ENCODE measurements at places on chromosomes 5 and 9.

DNA sequence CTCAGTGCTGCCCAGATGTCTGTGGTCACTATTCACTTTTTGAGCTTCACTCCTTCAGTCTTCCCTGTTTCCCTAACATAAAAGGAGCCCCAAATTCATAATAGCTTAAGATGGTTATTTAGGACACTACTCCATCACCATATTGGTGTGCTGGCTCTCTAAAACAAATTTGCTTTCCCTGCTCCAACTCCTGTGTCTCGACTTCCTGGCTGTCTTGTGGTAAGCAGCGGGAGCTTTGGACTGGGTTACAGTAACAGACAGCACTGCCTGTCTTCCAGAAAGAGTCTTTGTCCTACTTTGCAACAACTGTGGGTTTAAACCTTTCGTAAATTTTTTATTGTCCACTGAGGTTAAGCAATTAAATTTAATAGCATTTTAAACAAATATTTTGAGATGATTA lies 389.4 kb downstream of the CDH9 start:
- DNase-seq, result no peak

GRCh38 chr9:108377382-108377781 lies 478.4 kb downstream of the ACTL7B start:
- no peak for DNase-seq

DNA sequence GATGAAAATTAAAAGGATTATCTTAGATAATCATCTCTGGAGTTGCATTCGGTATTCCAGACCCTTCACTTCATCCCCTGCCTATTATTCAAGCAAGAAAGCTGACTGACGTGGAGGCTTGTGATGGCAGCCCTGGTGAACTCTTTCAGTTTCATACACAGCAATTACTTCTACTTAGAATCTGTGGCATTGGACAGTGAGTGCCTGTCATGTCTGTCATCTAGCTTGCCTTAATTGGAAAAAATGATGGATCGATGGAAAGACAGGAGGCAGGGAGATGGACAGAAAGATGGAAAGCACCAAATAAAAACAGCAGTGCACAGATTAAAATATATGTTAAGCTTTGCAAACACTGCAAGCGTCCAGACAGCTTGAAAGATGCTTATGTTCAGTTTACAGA lies 1371.0 kb upstream of the CDH6 start:
- no peak for DNase-seq

DNA sequence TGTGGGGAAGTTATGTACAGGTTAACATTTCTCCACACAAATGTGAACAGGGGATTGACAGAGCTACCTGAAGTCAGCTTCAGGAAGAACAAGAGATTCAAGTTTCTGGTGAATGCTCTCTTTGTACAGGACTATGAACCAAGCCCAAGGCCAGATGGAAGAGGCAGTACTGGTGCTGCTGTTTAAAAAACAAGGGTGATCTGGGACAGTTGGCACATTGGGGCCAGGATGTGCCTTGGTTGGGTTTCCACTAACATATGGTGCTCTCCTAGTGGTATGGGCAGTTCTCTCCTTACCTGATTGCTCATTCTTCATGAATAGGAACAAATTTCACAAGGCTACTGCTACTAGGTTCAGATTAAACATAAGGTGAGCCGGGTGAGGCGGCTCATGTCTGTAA lies 40.0 kb downstream of the MTMR12 start:
- no peak for DNase-seq

- DNase-seq, result no peak
These were observed 41.5 kb downstream of the FBXO4 start for GRCh38 chr5:41966401-41967105.

DNA sequence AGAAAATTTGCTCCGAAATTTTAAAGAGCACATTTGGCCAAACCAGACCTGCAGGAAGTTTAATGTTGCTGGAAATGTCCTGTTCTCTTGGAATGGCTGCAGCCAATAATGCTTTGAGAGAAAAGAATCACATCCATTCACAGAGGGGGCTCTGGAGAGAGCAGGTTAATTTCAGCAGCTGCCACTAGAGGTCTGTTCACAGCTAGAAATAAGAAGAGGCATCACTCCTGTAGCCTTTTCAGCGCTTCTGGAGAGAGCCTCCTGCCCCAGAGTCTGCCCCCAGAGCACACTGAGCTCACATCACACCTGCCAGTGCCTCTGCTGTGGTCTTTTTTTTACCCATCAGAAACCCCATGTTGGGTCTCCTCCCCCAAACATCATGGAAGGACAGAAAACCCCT lies 124.8 kb upstream of the RAD23B start:
- no peak for DNase-seq

DNA sequence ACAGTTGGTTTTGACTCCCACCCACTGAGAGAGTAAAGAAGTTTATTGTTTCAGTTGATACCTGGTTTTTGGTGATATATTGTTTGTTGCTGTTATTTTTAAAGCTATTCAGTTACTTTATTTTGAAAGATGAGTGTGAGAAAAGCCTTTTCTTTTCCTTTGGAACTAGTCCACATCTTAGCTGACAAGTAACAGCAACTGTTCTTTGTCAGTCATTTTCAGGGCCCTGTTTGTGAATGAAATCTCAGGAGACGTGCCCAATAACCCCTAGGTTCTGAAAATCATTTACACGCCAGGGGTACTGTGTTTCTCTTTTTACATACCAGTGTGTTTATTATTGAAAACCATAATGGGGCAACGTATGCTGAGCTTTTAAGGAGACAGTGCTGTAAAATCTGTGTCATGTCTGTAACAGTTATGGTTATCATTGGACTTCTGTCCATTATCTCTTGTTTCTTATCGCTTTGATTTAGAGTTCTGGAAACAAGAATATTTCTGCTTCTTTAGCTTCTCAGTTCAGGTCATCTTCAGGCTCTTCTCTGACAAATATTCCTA lies 75.0 kb downstream of the LIX1 start:
- DNase-seq, result no peak

DNA sequence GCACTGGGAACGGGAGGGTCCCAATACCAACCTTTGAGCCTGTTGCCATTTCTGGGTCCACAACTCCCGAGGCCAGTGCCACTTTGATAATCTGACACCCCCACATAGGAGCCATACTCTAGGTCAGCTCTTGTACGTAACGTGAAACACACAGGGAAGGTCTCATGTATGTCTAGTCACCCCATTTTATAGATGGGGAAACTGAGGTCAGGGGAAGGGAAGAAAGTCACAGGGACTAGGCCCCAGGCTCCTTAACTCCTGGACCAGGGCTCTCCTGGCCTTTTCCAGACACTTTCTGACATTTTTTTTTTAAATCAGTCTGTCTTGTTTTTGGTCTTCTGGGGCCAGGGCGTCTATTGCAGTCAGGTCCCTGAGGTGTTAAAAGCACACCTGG lies 80.3 kb upstream of the SLC25A51 start:
- no peak for DNase-seq

DNA sequence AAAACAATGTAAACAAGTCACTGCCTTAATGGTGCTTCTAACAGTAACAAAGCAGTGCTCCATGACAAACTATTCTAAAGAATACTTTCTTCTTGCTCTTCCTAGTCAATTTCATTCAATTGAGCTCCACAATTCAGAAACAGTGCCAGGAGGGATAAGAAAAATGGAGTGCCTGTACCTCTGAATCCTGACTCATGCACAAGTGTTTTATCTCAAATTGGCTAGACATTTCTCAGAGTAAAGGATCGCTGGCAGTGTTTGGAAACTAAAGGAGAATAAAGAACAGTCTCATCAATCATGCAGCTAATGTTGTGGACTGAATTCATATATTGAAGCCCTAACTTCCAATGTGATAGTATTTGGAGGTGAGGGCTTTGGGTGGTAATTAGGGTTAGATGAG lies 27.6 kb downstream of the SLC25A51 start:
- DNase-seq, result no peak

GRCh38 chr5:8840237-8840636 lies 705.6 kb downstream of the SEMA5A start:
- no peak for DNase-seq

- DNase-seq, result no peak
These were observed 5.9 kb upstream of the ERAP2 start for GRCh38 chr5:96870094-96871026.

- DNase-seq, result no peak
These were observed 23.7 kb upstream of the ADAMTS2 start for GRCh38 chr5:179368806-179369529.

- DNase-seq, result no peak
These were observed 72.2 kb downstream of the ADAMTS2 start for GRCh38 chr5:179273073-179273435.

GRCh38 chr9:86126998-86127972 lies 27.9 kb upstream of the GOLM1 start:
- DNase-seq, result no peak

DNA sequence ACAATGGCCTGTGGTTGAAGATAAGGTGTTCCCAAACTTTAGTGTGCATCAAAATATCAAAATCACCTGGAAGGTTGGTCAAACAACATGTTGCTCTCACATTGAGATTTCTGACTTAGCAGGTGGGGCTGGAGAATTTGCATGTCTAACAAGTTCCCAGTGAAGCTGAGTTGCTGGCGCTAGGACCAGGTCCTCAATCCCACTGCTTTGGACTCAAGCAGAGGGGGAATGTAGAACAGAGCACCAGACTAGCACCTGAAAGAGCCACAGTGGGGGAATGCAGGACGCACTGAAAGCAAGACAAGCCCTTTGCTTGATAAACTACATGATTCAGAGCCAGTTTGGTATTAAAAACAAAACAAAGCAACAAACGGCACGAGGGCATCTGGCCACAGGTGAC lies 458.1 kb downstream of the MTRR start:
- no peak for DNase-seq

DNA sequence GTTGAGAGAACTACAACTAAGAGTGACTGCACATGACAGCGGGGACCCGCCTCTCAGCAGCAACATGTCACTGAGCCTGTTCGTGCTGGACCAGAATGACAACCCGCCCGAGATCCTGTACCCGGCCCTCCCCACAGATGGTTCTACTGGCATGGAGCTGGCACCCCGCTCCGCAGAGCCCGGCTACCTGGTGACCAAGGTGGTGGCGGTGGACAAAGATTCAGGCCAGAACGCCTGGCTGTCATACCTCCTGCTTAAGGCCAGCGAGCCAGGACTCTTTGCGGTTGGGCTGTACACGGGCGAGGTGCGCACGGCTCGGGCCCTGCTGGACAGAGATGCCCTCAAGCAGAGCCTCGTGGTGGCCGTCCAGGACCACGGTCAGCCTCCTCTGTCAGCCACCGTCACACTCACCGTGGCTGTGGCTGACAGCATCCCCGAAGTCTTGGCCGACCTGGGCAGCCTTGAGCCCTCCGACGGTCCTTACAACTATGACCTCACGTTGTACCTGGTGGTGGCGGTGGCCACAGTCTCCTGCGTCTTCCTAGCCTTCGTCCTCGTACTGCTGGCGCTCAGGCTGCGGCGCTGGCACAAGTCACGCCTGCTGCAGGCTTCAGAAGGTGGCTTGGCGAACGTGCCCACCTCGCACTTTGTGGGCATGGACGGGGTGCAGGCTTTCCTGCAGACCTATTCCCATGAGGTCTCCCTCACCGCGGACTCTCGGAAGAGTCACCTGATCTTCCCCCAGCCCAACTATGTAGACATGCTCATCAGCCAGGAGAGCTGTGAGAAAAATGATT lies 2.1 kb downstream of the PCDHGA7 start:
- no peak for DNase-seq

GRCh38 chr5:127549551-127549950 lies 32.1 kb downstream of the PRRC1 start:
- DNase-seq, result no peak

GRCh38 chr9:34158362-34158869 lies 20.4 kb upstream of the UBAP1 start:
- DNase-seq, result no peak

GRCh38 chr5:170183816-170184687 lies 48.7 kb upstream of the C5orf58 start:
- DNase-seq, result no peak

GRCh38 chr5:178327931-178328711 lies 95.5 kb upstream of the PHYKPL start:
- no peak for DNase-seq

DNA sequence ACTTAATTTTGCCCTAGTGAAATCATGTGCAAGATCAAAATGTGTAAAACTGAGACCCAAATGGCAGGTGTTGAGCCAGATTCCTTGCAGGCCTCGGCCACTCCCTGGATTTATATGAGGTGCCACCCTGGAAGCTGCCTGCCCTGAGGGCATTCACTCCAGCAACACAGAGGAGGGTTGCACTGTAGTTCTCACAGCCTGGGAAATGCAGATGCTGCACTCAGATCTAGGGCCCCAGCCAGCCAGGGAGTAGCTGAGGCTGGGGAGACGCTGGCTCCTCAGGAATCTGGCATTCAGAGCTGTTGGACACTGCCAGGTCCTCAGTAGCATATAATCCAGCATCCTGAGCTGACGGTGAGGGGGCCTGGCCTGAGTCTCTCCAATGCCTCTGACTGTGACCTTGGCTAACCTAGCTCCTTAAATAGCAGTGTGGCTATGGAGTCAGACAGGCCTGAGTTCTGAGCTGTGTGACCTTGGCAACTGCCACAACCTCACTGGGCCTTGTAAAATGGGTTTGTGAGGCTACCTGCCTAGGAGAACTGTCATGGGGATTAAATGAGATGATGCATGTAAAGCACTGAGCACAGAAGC lies 8.7 kb downstream of the KCNMB1 start:
- no peak for DNase-seq

DNA sequence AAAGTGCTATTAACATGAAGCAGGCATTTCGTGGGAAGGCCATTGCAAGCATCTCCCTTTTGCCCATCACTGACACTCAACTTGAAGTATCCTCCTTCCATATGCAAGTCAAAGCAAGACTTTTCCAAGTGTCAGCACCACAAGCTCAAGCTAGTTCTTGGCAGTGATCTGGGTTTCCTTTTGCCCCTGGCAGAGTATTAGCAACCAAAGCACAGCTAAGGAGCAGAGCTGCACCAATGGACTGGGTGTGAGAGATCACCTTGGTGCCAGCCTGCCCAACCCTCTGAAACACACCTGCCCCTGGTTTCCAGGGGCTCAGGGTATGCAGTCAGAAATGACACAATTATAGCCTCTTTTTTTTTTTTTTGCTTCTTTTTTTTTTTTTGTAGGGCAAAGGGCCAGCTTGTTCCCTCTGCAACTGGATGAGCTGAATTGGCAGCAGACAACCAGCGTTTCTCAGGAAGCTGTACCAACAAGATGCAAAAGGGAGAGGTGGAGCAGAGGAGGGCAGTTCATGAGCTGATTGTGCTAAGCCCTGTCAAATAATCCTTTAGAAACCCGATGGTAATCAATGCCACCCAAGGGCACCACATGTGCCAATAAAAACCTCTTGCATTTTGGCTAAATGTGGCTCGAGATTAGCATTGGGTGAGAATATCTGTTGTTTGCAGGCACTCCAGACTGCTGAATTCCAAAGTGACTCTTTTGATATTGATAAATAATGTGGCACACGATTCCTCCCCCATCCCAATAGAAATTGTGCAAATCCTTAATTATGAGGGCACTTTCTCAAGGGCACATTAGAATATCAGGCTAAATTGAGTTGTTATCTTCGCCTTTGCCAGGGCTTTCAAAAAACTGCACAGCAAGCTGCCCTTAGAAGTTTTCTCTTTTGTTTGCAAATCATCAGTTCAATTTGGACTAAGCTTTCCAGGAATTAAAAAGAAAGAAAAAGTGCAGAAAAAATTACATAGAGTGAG lies 192.4 kb downstream of the GAS1 start:
- no peak for DNase-seq

- no peak for DNase-seq
These were observed 22.0 kb upstream of the ADRA1B start for GRCh38 chr5:159894149-159894720.

- no peak for DNase-seq
These were observed 1821.0 kb downstream of the EFNA5 start for GRCh38 chr5:105849701-105850100.

- DNase-seq, result no peak
These were observed 13.4 kb downstream of the PCSK5 start for GRCh38 chr9:75903785-75904360.

- DNase-seq, result no peak
These were observed 20.3 kb downstream of the HSD17B3 start for GRCh38 chr9:96281641-96282040.
